ENCODE measurements at places on chromosomes 12 and 14. TPM values are rescaled to one million over a fixed set of nuclear protein-coding genes. Genes with fewer than 3 reads are reported as not detected.

- DNase-seq: no peak
Observed at GRCh38 chr12:4201333-4202100, 72.0 kb upstream of the CCND2 start.

- DNase-seq: no peak
Observed at GRCh38 chr14:29444805-29445204, 482.8 kb downstream of the PRKD1 start.

The CCDC196 gene
- total RNA-seq: not detected

DNA sequence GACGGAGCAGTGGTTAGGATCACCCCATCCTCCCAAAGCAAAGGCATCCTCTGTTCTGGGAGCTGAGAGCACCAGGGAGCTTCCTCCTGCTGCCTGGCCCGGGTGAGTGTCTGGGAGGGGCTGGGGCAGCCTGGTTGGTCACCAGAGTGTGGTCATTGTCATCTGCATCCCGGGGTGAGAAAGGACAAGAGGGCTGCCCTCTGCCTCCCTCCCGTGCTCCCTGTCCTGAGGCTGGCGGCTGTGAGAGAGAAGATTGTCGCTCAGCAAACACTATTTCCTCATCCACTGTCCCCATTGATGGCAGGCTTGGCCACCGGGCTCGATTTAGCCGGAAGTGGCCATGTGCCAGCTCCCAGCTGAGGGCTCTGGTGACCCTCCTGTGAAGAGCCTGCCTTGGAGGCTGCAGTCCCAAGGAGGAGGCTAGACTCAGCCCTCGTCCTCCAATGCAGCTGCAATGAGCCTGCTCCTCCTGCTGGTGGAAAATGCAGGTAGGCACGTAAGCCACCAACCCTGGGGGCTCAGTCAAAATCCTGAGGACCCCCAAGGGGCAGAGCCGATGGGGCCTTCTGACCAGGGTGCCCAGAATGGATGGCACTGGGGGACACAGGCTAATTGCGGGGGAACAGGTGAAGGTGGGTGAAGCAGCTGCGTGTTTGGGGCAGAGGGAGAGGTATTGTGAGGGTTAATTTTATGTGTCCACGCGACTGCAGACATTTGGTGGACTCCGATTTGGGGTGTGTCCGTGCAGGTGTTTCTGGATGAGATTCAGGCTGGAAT lies 155.7 kb downstream of the KIF26A start:
- no peak for DNase-seq

DNA sequence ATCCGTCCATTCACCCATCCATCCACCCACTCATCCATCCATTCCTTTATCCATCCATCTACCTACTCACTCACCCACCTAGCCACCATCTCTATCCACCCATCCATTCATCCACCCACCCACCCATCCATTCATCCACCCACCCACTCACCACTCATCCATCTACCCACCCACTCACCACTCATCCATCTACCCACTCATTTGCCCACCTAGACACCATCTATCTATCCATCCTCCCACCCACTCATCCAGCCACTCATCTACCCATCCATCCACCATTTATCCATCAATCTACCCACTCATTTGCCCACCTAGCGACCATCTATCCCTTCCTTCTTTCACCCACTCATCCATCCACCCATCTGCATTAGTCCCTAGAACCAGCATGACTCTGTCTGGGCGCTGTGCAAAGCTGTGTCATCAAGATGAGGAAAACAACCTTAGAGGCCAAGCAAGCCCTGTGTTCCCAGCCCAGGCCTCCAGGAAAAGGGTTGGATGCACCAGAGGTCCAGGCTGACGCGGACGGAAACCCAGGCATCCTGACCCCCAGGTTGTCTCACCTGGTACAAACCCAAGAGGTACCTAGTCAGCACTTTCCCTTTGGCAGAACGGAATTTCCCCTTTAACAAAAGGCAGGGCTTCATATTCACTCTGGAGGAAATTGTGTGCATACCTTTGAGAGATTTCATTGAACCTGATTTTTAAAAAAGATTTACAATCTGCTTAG lies 73.7 kb downstream of the NOC4L start:
- DNase-seq: no peak

GRCh38 chr14:50045039-50045711 lies 71.2 kb downstream of the VCPKMT start:
- peak; percentile 95 for DNase-seq

- peak; percentile 87 for DNase-seq
Observed at GRCh38 chr12:65822732-65823512, 1.4 kb upstream of the HMGA2 start.

DNA sequence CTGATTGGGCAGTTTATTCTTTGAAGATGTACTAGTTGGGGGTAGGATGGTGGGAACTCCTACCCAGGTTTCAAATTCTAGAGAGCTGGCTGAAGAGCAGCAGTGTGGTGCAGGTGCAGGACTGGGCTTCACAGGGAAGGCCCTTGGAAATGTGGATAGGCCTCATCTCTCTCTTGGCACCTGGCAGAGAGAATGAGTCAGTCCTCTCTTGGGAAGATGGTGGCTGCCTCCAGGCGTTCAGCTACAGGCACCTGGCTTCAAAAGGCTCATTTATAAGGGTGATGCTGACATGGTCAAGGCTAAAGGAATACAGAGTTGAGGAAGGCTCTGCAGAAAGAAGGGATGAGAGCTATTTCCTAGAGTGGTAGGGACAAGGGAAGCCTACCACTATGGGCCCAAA lies 179.7 kb upstream of the VASH1 start:
- no peak for DNase-seq

The NKX2-8 gene
- total RNA-seq: not detected

DNA sequence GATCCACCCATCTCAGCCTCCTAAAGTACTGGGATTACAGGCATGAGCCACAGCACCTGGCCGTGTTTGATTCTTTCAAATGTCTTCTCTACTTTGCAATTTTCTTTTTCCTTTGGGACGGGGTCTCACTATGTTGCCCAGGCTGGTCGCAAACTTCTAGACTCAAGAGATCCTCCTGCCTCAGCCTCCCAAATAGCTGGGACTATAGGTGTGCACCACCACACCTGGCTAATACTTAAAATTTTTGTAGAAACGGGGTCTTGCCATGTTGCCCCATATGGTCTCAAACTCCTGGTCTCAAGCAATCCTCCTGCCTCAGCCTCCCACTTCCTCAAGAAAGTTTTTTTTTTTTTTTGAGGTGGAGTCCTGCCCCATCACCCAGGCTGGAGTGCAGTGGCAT lies 1.7 kb downstream of the GATC start:
- DNase-seq: no peak

GRCh38 chr12:127145929-127146789 lies 1120.8 kb upstream of the TMEM132C start:
- DNase-seq: peak; percentile 73

DNA sequence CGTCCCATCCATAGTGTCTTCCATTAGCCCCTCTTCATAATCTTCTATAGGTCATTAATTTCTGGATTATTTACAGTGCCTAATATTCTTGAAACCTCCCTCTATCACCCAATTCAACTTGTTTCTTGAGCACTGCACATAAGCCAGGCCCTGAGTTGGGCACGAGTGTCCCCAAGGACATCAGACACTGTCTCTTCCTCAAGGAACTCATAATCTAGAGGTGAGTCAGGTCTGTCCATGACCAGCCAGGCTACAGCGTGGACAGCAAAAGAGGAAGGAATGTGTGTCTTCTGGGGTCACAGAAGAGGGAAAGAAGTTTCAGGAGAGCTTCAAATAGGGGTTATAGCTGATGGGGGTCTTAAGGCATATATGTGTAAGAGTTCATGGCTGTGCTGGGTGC lies 12.5 kb downstream of the SPTB start:
- no peak for DNase-seq

DNA sequence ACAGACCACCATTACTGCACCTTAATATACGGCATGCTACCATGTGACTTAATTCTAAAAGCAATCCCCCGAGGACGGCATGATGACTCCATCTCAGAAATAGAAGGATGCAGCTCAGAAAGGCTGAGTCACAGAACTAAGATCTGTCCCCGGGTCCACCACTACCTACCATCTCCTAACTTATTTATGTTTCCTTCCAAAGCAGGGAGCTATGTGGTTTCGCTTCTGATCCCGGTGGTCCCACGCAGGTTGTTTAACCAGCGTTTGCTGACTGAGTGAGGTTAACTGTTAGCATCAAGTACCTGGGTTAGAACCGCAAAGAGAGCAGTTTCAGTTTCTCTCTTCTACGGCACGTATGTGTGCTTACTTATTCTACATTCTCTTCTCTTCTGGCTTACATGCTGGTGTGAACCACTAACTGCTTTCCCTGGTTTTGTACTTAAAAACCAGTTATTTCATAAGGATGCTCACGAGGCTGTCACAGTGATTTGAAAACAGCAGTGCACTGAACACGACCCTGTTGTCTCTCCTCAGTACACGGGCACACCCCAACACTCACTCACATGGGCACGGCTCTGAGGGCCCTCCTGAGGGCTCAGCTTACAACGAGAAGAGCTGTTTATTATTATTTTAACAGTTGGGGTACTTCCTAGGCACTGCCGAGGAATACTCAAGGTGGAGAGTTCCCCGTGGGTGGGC lies 66.7 kb downstream of the CCDC88C start:
- no peak for DNase-seq

Measured in RPMI7951 (cell line).